ENCODE measurements at places on chromosomes 1 and 21.

DNA sequence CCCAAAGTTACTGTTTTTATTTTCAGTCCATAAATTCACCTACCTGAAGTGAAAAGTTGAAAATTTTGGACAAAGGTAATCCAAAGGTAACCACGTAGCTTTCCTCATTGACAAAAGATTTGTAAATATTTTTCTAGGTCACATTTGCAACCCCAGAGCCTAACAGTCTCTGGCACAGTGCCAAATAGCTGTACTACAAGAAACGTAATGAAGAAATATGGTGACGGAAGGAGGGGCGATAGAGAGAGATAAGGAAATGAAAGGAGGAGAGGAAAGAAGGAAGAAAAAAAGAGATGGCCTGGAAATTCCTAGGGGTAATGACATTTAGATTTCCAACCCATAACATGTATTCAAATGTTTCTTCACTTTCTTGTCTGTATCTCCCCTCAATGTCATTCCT is 159.4 kb downstream of the BARHL2 start:
- DNase-seq, result no peak

GRCh38 chr1:212700223-212700891 is 717 bp upstream of the BATF3 start:
- DNase-seq, result no peak

GRCh38 chr1:112304612-112305011 is 91.4 kb upstream of the CTTNBP2NL start:
- no peak for DNase-seq

GRCh38 chr1:60746278-60746791 is 336.0 kb upstream of the NFIA start:
- DNase-seq, result no peak

GRCh38 chr1:223515421-223515820 is 122.2 kb downstream of the CCDC185 start:
- no peak for DNase-seq
